ENCODE measurements at places on chromosomes 7 and 10. TPM values are rescaled to one million over a fixed set of nuclear protein-coding genes. Genes with fewer than 3 reads are reported as not detected.

The FKBP6 gene
- not detected for total RNA-seq

The SRRM3 gene
- total RNA-seq: 154 TPM

The HMX3 gene
- total RNA-seq: not detected

- DNase-seq: no peak
These were observed 232.4 kb downstream of the AHR start for GRCh38 chr7:17530741-17531421.

The IQUB gene
- total RNA-seq: 0.98 TPM

GRCh38 chr7:41472427-41473125 is 230.3 kb downstream of the INHBA start:
- no peak for DNase-seq

- DNase-seq: no peak
These were observed 2.4 kb upstream of the EVX1 start for GRCh38 chr7:27240015-27240731.

DNA sequence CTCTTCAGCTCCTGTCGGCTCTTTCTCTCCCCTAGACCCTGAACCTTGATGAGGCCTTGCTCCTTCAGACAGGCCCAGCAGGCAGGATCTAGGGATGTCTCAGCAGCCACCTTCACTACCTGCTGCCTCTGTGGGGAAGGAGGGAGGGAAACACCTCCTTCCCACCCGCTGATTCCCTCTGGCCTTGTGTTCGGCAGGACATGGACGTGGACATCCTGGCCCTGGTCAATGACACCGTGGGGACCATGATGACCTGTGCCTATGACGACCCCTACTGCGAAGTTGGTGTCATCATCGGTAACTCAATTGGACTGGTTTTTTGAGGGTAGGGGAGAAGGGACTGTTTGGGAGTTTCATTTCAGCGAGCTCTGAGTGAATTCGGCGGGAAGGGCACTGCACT is 20.3 kb downstream of the HKDC1 start:
- no peak for DNase-seq

All from glutamatergic neuron (in vitro differentiated cells).